Right lung (tissue), 10 donors: ENCODE measurements at places on chromosomes 11 and 22. TPM values are rescaled to one million over a fixed set of nuclear protein-coding genes. Genes with fewer than 3 reads are reported as not detected.

The VPREB1 gene
- not detected for polyA plus RNA-seq

The ANKK1 gene
- 0.49 TPM for polyA plus RNA-seq

The C11orf65 gene
- polyA plus RNA-seq: 2.0 TPM

The CD248 gene
- 67.2 TPM for polyA plus RNA-seq

The SCGB2A2 gene
- polyA plus RNA-seq: not detected

The KREMEN1 gene
- polyA plus RNA-seq: 43.9 TPM

The TRABD gene
- 23.7 TPM for polyA plus RNA-seq

The PRG2 gene
- 1.2 TPM for polyA plus RNA-seq

The PGGHG gene
- 12.3 TPM for polyA plus RNA-seq

The C11orf87 gene
- polyA plus RNA-seq: 0.03 TPM

The CCDC90B gene
- 83.9 TPM for polyA plus RNA-seq

The GLYATL2 gene
- 1.8 TPM for polyA plus RNA-seq

The ESAM gene
- 144 TPM for polyA plus RNA-seq

The HPX gene
- polyA plus RNA-seq: 7.6 TPM

The DHCR7 gene
- polyA plus RNA-seq: 25.9 TPM

The CD3G gene
- 1.0 TPM for polyA plus RNA-seq

The DEPDC7 gene
- polyA plus RNA-seq: 16.7 TPM

The MUC5AC gene
- polyA plus RNA-seq: 0.06 TPM

The TRIM22 gene
- 23.2 TPM for polyA plus RNA-seq

The UPK3A gene
- polyA plus RNA-seq: 0.33 TPM

The WNT7B gene
- polyA plus RNA-seq: 18.7 TPM

The APOA5 gene
- not detected for polyA plus RNA-seq
